Non-pigmented ciliary epithelial cell (primary cell): ENCODE measurements at places on chromosomes 13 and 19.

- no peak for DNase-seq
Measured at GRCh38 chr13:53001444-53002225, 27.0 kb upstream of the OLFM4 start.

DNA sequence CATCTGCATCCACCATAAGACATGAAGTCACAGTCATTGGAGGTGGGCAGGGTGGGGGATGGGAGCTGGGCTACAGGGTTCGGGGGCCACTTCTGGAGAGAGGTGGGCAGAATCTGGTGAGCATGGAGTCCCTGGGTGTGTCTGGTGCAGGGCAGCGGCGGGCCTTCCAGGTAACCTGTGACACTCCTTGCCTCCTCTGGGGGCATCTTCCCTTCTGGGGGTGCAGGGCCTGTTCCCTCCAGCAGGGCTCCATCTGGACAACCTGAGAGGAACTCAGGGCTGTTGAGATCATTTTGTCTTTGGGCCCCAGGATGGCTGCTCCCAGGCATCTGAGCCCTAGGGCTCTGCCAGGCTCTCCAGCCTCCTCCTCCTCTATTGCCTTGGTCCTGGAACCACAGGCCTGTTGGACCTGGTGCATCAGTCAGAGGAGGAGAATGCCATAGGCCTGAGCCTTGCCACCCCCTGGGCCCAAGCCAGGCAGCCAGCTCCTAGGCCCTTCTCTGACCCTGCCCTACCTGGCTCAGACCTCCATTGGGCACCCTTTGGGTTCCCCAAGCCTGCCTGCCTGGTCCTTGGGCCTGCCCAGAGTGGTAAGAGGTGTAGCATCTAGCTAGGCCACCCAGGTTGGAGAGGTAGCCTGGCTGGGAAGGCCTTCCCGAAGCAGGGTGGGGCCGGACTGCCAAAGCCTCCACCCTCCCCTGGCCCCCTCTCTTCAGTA is 13.4 kb downstream of the LYL1 start:
- DNase-seq, result no peak

DNA sequence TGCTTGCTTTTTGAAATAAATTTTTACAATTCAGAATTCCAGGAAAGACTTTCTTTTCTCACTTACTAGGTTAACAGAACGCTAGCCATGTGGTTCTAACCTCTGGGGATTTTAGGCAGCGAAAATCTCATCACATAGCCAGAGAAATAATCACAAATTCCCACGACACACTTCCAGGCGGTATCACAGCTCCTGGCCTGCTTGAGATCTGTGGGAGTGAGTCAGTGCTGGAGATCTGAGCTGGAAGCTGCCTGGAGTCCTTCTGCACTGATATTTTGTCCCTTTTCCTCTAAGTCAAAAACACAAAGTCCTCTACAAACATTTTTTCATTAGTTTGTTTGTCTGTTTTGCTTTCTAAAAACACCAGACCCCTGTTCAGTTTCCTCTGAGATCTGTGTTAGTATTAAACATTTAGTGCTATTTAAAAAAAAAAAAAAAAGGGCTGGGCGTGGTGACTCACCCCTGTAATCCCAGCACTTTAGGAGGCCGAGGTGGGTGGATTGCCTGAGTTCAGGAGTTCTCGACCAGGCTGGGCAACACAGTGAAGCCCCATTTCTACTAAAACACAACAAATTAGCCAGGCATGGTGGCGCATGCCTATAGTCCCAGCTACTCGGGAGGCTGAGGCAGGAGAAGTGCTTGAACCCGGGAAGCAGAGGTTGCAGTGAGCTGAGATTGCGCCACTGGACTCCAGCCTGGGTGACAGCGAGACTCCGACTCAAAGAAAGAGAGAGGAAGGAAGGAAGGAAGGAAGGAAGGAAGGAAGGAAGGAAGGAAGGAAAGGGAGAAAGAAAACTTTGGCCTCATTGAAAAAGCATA is 12.2 kb upstream of the UBE2L5 start:
- DNase-seq, result no peak

DNA sequence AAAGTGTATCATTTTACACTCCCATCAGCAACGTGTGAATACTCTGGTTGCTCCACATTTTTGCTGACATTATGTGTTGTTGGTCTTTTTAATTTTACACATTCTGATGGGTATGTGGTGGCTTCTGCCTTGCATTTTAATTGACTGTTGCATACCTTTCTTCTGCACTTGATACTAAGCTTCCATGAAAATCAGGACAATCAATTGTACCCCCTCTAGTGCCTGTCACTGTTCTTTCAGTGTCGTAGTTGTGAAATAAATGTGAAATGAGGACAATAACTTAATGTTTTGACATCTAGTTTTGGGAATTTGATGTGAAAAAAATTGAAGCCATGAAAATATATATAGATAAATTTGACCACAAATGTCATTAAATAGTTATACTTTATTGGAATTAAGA is 6.7 kb downstream of the IFT88 start:
- DNase-seq, result no peak

- no peak for DNase-seq
Measured at GRCh38 chr13:99313501-99313900, 6.3 kb upstream of the GPR183 start.

DNA sequence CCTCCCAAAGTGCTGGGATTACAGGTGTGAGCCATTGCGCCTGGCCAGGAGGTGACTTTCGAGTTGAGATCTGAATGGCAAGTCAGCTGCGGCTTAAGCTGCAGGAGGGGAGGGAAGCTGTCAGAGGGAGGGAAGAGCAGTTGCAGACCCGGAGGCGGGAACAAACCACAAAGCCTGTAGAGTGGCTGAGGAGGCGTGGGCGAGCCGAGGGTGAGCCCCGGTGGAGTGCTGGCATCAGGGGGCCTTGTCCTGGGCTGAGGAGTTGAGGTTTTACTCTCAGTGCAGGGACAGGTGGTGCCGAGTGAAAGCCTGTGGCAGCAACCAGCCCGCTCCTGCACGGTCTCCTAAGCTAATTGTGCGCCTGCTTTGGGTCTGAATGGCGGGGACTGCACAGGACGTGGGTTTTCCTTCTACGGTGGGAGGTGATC is 24.2 kb downstream of the PPP1R37 start:
- DNase-seq, result no peak

- DNase-seq, result no peak
Measured at GRCh38 chr13:38264363-38265131, 85.1 kb upstream of the UFM1 start.

DNA sequence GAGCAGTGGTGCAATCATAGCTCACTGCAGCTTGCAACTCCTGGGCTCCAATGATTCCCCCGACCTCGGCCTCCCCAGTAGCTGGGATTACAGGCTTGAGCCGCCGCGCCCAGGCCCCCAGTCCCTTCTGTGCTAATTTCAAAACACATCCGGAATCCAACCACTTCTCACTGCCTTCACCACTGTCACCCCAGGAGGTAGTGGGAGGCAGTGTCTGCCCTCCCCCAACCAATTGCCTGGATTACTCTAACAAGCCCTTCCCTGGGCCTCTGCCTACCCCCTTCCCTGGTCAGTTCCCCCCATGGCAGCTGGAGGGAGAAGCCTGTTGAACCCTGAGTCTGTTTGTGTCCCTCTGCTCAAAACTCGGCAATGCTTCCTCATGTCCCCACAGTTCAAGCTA is 2.3 kb downstream of the PRAM1 start:
- DNase-seq, result no peak

- DNase-seq, result no peak
Measured at GRCh38 chr13:58085819-58086218, 454.3 kb downstream of the PCDH17 start.

GRCh38 chr13:98761126-98761985 is 8.9 kb upstream of the SLC15A1 start:
- DNase-seq, result no peak

DNA sequence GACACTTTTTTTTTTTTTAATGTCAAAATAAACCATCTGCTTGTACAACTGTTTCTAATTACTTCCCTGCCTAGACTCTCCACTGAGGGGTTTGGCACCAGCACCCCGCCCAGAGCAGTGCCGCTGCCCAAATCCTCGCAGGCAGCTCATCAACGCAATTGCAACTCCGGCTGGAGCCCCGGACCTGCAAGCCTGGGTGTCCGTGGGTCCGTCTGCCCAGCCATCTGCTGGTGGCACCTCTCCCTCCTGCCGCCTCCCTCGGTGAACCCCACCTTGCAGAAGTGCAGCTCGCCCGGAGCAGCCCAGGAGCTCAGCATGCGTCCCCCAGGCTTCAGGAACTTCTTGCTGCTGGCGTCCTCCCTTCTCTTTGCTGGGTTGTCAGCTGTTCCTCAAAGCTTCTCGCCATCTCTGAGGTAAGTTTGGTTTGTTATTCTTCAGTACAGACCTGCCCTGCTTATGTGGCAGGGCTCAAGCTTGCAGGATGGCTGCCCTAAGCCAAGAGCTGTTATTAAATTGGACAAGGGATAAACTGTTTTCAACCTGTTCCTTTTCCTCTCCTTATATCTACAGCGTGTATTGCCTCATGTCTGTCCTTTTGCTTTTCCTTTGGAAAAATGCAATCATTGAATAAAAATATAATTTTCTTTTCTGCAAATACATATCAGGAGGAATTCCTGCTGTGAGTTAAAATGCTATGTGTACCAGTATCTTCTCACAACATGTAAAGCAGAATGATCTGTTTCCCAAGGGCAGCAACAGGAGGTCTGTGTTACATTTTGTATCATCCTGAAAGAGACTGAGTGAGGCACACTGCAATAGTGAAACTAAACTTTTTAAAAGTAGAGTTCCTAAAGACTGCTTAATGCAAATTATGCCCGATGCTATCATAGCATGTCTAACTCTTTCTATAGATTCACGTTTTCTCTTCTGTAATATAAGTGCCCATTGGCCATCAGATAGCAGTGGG is at the start of gene ITGBL1:
ITGBL1 (plus strand) TSS at position 157 of the 967 bp plus-strand sequence; CDS start at position 316, 159 bp downstream.
- DNase-seq, result no peak

GRCh38 chr13:67630640-67631039 is 400.5 kb upstream of the PCDH9 start:
- no peak for DNase-seq

GRCh38 chr19:51138549-51138979 is 3.5 kb upstream of the SIGLEC7 start:
- DNase-seq, result no peak

DNA sequence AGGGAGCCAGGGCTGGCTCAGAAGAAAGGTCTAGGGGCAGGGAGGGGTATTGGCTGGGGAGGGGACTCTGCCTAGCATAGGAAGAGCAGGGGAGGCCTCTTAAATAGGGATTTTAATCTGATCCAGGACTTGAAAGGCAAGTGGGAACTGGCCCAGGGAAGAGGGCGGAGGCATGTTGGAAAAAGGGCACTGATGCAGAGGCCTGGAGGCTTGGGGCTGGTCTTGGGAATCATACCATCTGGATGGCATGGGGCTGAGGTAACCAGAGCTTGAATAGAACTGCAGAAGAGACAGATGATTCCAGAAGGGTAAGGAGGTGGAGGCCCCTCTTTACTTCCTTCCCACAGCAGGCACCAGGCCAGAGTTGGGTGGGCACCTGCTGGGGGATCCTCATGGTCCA is 29.1 kb downstream of the CERS4 start:
- DNase-seq, result no peak

- DNase-seq, result no peak
Measured at GRCh38 chr13:47213047-47213446, 316.2 kb upstream of the HTR2A start.

DNA sequence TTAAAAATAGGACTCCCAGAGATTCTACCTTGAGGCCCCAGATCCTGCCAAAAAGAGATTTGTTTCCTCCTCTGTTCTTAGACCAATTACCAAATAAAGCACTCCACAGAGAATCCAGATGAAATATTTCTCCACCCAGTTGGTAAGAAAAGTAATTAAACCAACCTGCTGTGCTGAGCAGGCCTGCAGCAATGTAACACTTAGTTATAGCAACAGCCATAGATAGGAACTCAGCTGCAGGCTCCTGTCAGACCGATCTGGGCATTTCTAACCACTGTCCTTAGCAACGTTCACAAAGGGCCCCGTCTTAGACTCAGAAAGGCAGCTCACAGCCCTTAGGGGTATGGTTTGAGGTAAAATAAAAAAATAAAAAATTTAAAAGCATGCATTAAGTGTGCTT is 271.1 kb downstream of the KCNRG start:
- DNase-seq, result no peak

- DNase-seq, result no peak
Measured at GRCh38 chr19:28656644-28657043, 556.3 kb downstream of the UQCRFS1 start.
